ENCODE measurements at places on chromosomes 12 and 14.

DNA sequence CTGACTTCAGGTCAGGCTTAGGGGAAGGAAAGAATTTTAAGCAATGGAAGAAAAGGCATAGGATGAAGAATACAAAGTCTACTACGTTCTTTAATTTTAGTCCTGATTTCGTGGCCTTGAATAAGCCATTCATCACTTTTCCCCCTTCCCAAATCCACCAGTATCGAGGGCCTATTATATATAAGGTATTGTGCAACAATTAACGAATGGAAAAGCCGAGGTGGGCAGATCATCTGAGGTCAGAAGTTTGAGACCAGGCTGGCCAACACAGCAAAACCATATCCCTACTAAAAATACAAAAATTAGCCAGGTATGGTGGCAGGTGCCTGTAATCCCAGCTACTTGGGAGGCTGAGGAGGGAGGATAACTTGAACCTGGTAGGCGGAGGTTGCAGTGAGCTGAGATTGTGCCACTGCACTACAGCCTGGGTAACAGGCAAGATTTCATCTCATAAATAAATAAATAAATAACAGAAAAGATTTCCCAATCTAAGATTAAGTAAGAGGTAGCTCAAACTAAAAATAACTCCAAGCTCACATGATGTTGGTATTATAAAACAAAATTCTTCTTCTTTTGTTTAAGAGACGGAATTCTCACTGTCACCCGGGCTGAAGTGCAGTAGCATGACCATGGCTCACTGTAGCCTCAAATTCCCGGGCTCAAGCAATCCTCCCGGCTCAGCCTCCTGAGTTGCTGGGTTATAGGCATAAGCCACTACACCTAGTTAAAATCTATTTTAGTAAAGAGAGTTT is 58.3 kb upstream of the NR2C1 start:
- DNase-seq, result no peak

- DNase-seq, result no peak
These were observed 11.5 kb upstream of the SFSWAP start for GRCh38 chr12:131699434-131699833.

DNA sequence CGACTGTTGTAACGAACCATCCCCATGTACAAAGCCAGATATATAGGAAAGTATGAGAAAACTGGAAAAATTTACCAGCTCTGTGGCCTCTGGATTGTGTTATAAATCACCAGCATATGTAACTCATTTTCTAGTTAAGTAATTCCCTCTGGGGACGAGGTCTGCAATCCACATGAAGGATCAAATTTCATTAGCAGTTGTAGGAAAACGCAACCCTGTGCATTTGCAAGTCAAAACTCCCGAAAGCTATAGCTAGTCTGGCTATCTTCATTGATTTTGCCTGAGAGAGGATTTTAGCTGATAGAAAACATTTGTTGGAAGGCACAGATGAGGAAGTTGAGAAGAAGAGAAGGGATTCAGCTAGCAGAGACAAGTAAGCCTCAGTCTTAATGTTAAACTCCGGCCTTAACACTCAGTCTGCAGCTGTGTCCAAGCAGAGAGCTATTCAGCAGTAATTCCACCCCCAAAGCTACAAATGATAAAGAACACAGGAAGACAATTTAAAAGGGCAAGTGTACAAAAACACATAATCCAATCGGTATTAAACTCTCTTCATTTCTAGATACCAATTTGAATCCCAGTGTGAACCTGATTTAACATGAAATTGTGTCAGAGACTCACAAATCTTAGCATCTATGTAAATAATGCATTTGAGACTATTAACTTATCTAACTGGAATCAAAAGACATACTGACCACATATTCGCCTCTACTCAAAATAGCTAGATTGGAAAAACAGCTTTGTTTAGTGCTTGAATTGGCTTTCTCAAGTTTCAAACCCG is 54.2 kb upstream of the CERS5 start:
- DNase-seq, result no peak

DNA sequence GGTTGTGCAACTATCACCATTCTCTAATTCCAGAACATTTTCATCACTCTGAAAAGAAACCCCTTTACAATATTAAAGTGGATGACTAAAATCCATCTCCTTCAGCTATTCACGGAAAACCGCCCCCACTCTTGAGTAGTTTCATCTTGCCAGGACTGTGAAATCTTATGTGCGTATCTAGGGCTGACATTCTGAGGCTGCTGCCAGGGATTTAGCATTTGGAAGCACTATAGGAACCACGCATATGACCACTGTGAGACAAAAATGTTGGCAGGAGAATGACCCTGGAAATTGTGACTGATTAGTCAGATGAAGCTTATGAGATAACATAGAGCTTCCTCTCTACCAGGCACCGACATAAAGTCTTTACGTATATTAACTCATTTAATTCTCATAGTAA is 305.2 kb upstream of the PDE3A start:
- no peak for DNase-seq

- DNase-seq, result no peak
These were observed 2.9 kb downstream of the SALL2 start for GRCh38 chr14:21523203-21523602.

DNA sequence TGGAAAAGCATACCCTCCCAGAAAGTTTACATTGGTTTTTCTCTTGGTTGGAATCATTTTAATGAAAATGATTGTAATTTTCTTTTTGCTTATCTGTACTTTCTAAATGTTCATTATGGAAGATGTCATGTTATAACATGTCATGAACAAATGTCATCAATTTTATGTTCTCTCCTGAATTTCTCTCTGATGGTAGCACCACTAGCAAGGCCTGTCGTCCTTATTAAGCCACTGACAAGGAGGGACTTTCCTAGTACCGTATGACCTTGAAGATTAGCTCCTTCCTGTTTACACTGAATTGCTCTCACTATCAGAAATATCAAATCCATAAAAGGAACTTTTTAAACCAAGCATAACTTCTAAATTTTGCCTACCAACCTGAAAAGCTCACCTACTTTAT is 99.0 kb downstream of the ESR2 start:
- no peak for DNase-seq

- no peak for DNase-seq
These were observed 35.4 kb downstream of the BEST3 start for GRCh38 chr12:69663726-69664125.

DNA sequence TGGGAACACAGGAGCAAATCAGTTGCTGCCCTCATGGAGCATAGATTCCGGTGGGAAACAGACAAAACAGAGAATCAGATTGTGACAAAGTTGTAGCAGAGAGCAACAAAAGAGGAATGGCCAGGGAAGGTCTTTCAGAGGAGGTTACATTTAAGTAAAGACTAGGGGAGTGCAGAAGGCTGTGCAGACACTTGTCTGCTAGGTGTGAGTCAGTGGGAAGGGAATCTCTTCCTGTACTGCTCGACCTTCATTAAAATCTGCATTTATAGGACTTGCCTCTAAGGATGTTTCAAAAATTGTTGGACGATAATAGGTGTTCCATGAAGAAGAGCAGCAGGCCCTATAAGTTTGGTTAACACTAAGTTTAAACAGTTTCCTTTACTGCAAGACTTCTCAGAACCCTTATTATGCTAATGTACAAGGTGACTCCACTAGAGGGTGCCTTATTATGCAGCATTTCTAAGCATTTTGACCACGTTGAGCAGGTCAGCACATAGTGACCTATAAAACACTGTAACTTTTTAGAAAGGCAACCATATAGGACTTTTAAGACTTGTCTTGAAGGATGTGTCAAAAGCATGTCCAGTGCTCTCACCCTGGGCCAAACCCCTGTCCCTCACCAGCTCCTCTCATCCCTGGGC is 91.8 kb upstream of the RIC8B start:
- no peak for DNase-seq

GRCh38 chr12:51011955-51012354 is 14.2 kb downstream of the SLC11A2 start:
- peak; percentile 18 for DNase-seq

DNA sequence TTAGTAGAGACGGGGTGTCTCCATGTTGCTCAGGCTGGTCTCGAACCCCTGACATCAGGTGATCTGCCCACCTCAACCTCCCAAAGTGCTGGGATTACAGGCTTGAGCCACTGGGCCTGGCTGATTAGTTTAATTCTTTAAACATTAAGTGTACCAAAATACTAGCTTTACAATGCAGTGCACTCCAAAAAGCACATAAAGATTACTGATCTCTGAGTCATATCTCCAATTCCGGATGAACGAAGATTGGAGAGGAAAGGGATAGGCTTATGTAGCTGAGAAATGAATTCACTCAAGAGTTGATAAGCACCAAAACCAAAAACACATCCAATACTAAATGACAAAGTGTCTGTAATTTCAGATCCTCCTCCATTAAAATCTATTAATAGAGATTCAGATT is 15.1 kb downstream of the NAV3 start:
- no peak for DNase-seq

GRCh38 chr12:62533087-62533754 is 66.6 kb downstream of the MON2 start:
- DNase-seq, result no peak

DNA sequence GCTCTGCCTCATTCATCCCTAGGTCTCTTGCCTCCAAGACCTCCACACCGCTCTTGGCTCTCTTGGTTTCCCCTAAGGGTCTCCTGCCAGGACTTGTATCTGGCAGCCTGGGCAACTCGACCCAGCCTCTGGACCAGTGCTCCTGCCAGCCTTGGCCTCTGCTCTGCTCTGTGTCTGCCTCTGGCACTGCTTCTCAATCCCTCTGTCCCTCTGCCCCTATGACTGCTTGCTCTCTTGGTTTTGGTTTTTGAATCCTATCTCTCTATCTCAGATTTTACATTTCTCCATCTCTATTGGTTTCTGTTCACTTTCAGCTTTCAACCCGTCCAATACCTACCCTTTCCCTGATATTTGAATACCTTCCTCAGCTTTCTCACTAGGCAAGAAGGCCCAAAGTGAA is 6.3 kb downstream of the ITGA5 start:
- no peak for DNase-seq

- no peak for DNase-seq
These were observed 7.8 kb upstream of the OTUB2 start for GRCh38 chr14:94018308-94018707.

DNA sequence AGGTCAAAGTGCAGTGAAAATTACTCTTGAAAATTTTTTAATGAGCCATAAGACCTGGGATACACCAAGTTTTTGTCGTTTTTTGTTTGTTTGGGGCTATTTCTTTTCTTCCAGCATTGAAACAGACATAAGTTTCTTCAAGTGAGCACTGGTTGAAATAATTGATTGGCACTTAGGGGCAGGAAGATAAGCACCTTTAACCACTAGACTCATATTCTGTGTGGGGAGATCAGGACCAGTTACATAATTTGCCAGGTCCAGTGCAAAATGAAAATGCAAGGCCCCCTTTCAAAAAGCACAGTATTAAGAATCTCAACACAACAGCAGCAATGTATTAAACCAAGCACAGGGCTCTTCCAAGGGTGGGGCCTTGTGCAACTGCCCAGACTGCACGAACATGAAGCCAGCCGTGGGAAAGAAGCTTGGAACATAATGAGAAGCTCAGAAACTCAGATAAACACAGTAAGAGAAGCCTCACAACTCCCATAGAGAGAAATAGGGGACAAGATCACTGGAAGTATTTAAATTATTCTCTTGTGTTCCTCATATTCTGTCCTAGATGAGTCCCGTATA is 3.2 kb upstream of the TCP11L2 start:
- DNase-seq, result no peak

- DNase-seq, result no peak
These were observed 785 bp upstream of the ACTN1 start for GRCh38 chr14:68979722-68980451.

GRCh38 chr12:132363661-132364347 is 34.4 kb upstream of the GALNT9 start:
- no peak for DNase-seq

- DNase-seq, result no peak
These were observed 1194.7 kb downstream of the GALC start for GRCh38 chr14:86798330-86798729.

DNA sequence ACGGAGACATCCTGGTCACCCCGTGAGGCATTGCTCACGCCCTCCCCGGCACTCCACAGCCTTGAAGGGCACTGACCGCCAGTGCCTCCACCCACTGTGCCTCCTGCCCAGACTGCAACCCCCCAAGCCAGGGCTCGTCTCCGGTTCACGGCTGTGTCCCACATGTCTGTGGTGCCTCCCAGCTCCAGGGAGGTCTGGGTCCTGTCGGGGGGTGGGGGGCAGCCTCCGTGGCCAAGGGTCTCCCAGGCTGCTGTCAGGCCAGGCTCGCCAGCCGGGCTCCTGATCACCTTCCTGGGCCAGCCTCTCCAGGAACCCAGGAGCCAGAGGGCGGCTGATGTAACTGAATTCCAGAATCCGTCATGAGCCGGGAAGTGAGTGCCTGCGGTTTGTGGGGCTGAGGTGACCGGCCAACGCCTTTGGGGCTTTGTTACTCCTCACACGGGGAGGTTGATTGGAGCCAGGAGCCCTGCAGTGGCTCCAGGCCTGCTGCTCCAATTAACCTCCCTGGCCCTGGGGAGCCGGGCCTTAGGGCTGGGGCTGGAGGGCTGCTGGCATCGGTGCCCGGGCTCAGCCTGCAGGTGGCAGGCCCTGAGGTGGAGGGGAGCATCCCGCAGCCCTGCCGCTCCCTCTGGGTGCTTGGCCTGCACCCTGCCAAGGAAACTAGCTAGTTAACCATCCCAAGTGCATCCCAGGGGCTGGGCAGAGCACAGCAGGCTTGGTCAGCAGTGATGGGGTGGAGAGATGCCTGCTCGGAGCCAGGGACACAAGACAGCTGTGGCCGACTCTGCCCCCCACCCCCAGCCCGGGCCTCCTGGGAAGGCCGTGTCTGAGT is 36.4 kb upstream of the FBRSL1 start:
- no peak for DNase-seq

DNA sequence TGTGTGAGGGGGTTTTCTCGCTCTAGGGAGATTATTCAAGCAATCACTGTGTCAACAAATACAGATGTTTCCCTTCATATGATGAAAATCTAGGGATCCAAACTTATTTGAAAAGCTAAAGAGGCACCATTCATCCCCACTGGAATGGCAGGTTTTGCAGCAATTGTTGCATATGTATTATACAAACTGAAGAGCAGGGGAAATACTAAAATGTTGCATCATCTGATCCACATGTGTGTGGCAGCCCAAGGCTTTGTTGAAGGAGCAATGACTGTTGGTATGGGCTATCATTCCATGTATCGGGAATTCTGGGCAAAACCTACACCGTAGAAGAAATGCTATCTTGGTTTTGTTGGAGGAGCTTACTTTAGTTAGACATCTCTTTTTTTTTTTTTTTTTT is 4.1 kb upstream of the PRPF40B start:
- DNase-seq, result no peak

DNA sequence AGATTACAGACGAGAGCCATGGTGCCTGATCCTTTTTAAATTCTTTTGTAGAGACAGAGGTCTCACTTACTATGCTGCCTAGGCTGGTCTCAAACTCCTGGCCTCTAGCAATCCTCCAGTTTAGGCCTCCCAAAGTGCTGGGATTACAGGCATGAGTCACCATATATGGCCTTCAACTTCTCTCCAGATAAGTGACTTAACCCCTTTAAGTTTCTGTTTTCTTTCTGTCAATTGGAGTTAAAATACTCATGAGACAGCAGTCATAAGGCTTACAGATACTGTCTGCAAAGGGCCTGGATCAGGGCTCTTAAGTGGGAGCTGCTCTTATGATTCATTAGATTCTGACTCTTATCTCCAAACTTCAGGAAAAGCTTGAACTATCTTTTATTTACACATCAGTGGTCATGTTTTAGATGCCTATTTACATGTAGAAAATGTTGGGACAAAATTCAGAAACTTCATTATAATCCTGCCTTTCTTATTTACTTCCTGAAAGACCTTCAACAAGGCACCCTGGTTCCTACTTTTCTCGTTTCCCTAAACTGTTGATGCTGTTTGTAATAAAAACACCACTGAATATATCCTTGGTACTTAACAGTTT is 271.5 kb upstream of the TBX3 start:
- no peak for DNase-seq

GRCh38 chr12:67792185-67792584 is 143.6 kb downstream of the DYRK2 start:
- DNase-seq, result no peak

- no peak for DNase-seq
These were observed 40.3 kb downstream of the NOPCHAP1 start for GRCh38 chr12:105026411-105026810.

Data from activated CD4-positive, alpha-beta T cell treated with anti-CD3 and anti-CD28 coated beads for 36 hours (primary cell).